Activated CD4-positive, alpha-beta T cell treated with anti-CD3 and anti-CD28 coated beads, Interleukin-10, Interleukin-2, amounts not matched to agents 100 ng/mL and 50 ng/mL, durations not matched to agents 16 hours and 8 hours (primary cell): ENCODE measurements at places on chromosomes 5 and 9.

GRCh38 chr5:135973323-135974020, 18.7 kb upstream of the LECT2 start:
- no peak for DNase-seq

- no peak for DNase-seq
These were observed 88.0 kb downstream of the GPR21 start for GRCh38 chr9:123121457-123121856.

DNA sequence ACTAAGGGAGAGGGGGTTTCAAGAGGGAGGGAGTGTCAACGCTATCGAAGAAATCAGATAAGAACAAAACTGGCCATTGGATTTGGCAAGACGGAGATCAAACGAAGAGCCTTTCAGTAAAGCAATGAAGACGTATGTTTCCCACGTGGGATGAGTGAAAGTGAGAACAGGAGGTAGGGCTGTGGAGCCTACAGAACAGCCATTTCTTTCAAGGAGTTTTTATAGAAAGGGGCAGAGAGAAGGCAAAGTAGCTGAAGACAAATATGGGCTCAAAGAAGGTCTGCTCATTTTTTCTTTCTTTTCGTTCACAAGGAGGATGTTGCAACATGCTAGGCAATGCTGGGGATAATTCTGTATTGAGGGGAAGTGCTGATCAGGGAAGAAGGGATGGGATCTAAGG, 98.3 kb downstream of the SUSD1 start:
- no peak for DNase-seq

DNA sequence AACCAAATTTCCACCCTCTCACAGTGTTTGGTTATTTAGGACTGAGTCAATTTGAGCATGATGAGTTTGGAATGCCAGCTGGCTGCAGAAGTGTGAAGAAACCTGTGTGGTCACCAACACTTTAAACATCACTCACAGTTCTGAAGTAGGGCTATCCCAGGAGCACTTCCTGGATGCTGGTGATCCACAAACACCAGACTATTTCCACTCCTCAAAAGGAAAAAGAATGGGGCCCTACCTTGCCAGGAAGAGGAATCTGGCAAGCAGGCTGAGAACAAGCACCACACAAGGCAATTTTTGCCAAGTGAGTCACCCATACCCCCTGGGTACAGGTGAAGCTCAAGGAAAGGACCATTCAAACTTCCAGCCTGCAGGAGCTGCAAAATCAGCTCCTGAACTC, 294.2 kb upstream of the PTGER4 start:
- peak; percentile 60 for DNase-seq

DNA sequence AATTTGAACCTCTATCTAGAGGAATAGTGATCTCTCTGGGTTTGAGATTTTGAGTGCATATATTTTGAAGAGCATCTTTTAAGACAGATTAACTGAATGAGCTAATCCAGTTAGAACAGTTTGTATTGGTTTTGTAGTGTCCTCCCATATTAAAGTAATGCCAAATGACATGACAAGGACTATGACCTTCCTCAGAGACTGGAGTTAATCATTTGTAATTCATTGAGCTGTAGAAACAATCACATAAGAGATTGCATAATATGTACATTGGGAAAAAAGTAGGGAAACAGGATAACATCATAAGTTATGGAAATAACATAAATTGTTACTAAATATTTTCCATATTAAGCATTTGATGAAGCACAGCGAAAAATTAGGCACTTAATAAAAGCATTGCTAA, 45.8 kb upstream of the PRDM9 start:
- no peak for DNase-seq

- no peak for DNase-seq
These were observed 122.9 kb upstream of the ZNF366 start for GRCh38 chr5:72630081-72630480.

DNA sequence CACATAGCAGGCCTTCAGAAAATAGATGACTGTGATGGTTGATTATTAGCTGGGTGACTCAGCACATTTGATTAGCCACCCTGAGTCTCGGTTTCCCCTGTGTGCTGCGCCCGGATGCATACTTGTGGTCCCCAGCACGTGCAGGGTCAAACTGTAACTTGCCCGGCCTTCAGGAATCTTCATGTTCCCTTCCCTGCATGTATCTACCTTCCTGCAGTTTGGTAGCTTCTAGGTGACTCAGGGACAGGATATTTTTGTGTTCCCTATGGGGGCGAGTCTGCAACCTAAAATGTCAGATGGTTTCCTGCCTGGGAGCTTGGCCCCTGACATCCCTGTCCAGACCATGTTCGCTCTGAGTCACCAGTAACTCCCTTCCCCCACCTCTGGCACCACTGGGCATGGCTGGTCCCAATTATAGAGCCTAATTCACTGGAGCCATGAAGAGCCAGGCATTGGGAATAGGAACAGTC, 13.2 kb downstream of the PTGS1 start:
- DNase-seq: no peak

DNA sequence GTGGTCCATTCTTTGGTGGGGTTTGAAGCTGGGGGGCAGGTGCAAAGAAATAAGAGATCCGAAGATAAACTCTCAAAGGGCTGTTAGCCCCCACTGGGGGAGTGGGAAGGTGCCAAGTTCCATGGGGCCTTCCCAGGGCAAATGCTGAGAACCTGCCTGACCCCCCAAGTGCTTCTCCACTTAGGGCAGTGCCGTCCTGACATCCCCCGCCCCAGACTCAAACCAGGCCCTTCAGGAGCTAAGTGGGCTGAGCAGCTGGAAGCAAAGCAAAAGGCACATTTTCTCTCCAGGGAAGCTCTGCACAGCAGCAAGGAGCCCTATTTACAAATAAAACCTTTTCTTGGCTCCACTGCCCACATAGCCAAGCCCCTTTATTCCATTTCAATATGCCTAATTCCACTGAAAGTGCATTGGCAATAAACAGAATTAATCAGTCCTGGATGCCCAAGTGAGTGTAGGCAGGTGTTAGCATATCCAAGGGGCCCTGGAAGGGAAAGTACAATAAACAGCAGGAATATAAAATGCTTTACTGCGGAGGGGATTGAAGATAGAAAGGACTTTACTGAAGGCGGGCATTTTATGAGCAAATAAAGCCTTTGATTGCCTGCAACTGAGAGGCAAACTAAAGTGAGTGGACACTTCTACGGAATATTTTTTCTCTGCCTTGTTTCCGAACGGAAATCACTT, 44.6 kb downstream of the WHRN start:
- DNase-seq: no peak

DNA sequence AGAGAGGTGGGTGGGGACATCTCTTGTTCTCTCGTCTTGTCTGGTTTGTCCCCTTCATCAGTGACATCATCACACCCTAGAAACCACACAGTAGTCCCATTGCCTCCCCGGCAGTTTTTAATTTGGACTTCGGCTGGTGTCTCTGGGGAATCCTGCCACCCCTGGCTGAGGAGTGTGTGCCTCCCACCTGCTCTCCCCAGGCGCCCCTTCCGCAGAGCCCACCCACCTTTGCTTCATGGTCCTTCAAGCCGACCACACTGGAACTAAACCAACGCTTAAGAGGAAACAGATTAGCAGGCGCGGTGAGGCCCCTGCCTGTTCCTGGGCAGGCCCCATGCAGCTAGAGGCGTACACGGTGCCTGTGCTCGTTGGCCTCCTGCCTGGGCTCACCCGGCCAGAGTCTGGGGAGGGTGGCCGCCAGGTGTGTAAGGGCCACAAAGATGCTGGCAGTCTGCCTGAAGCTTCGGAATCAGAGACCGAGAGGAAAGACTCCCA, 107.6 kb upstream of the SPRY4 start:
- DNase-seq: peak; percentile 41

- no peak for DNase-seq
These were observed 301.0 kb downstream of the GADD45G start for GRCh38 chr9:89905606-89906338.

- no peak for DNase-seq
These were observed 15.5 kb upstream of the TARS1 start for GRCh38 chr5:33425314-33425713.

- peak; percentile 58 for DNase-seq
These were observed 63.2 kb downstream of the ACER2 start for GRCh38 chr9:19471737-19472648.

- DNase-seq: no peak
These were observed 31.7 kb downstream of the SLC35A4 start for GRCh38 chr5:140596321-140596741.

GRCh38 chr5:156783092-156783491, 67.0 kb upstream of the PPP1R2B start:
- DNase-seq: no peak

GRCh38 chr9:110111868-110112267, 96.1 kb downstream of the C9orf152 start:
- no peak for DNase-seq

- DNase-seq: no peak
These were observed 11.5 kb upstream of the SLC31A2 start for GRCh38 chr9:113139225-113139829.

GRCh38 chr5:65141493-65141892, 340.2 kb downstream of the ADAMTS6 start:
- DNase-seq: no peak

DNA sequence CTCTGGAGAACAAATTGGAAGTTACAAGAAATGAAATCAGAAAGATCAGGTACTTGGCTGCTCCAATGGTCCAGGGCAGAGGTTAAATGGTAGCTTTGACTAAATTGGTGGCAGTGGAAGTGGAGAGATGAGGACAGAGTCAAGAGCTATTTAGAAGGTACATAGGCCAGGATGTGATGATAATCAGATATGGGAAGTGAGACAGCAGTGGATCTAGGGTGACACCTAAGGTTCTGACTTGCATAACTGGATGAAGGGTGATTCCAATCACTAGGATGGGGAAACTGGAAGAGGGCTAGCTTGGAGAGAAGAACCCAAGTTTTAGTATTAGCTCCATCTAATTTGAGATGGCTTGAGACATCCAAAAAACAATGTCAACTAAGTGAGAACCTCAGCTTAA, 24.0 kb upstream of the NDUFB6 start:
- no peak for DNase-seq

DNA sequence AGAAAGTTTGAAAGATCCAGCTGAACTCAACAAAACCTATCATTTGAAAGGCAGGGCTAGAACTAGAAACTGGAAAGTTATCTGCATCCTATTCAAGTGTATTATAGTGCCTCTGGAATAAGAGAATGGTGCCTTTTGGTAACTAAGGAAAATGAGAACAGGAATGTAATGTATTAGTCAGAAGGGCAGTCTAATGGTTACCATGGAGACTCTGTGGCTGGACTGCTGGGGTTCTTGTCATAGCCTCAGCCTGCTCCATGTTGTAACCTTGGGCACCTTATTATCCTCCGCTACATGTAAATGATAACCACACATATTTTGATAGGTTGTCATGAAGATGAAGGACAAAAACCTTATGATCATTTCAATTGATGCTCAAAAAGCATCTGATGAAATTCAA, 24.6 kb upstream of the IFNB1 start:
- DNase-seq: no peak

DNA sequence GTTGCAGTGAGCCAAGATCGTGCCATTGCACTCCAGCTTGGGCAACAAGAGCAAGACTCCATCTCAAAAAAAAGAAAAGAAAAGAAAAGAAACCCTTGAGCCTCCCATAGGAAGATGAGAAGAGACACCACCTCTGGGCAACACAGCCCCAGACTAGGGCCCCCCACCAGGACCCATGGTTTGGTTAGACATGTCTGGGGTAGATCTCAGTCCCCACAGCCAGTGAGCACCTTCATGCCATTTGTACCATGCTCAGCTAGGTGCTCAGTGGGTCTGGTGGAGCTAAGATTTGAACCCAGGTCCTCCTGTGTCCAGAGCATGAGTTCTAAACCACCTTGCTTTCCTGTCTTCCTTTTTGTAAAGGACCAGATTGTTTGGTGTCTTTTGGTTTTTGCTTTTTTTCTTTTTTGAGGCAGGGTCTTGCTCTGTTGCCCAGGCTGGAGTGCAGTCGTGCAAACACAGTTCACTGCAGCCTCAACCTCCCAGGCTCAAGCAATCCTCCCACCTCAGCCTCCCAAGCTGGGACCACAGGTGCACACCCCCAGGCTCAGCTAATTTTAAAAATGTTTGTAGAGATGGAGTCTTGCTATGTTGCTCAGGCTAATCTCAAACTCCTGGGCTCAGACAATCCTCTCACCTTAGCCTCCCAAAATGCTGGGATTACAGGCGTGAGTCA, 11.7 kb downstream of the OLFML2A start:
- no peak for DNase-seq

DNA sequence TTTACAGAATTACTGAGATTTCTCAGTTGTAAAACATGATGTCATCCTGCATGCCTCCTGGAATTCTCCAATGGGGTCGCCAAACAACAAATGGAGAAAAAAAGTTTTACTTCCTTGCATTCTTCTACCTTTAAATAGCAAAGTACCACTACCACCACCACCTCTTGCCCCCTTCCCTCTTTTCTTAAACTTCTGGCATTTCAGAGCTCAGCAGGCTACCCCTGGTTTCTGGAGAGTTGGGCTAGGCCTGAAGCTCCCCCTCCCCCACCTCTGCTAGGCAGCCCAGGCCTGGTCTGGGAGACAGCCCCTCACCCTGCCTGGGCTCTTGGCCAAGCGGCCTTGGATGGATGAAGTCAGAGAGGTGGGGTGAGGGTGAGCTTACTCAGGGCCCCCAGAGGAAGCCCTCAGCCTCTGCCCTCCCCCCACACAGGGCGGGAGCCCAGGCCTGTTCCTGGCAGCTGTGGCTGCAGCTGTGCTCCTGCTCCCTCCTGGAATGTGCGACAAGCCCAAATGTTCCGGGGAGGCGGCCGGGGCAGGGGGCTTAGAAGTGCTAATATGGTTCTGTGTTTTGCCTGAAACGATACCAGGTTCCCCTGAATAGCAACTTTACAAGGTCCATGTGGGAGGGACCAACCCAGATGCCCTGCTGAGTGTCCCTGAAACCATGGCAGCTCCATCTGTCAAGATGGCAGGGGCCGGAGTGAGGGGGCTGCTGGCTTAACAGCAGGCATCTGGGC, 6.0 kb upstream of the CCIN start:
- DNase-seq: no peak

DNA sequence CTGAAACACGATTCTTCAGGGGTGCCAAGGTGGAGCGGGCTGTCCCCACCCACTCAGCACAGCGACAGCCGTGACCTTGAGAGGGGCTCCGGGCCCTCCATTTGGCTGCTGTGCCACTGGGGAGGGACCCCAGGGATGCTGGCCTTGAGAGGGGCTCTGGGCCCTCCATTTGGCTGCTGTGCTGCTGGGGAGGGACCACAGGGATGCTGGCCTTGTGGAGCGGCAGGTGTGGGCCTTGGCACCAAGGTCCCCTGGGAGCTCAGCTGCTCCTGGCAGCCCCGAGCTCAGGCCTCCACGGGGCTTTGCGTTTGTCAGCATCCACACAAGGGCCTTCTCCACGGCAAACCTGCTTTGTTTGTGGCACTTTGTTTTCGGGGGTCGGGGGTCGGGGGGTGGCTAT, 137.6 kb upstream of the LPCAT1 start:
- no peak for DNase-seq

DNA sequence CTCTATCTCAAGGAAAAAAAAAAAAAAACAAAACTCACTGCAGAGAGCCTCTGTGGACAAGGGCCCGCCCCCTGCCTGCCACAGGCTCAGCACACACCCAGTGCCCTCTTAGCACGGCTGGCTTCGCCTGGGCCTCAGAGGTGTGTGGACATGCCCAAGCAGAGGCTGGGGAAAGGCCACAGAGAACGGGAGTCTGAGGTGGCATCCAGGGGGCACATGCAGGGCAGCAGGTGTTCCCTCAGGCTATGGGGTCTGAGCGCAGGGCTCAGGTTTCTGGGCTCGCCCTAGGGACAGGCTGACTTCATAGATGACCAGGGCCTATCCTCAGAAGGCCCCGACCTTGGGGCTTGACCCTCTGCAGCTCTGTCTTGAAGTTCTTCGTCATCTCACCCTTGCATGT, 138.7 kb downstream of the ZNF354C start:
- no peak for DNase-seq

- DNase-seq: no peak
These were observed 1.7 kb upstream of the ERAP2 start for GRCh38 chr5:96874631-96875030.
